ENCODE measurements at places on chromosomes 11 and 22.

GRCh38 chr11:76209375-76209972 lies 3.2 kb upstream of the WNT11 start:
- no peak for DNase-seq

GRCh38 chr11:20771681-20772080 lies 102.3 kb downstream of the NELL1 start:
- no peak for DNase-seq

- no peak for DNase-seq
These were observed 356.2 kb downstream of the METTL15 start for GRCh38 chr11:28464252-28464867.

DNA sequence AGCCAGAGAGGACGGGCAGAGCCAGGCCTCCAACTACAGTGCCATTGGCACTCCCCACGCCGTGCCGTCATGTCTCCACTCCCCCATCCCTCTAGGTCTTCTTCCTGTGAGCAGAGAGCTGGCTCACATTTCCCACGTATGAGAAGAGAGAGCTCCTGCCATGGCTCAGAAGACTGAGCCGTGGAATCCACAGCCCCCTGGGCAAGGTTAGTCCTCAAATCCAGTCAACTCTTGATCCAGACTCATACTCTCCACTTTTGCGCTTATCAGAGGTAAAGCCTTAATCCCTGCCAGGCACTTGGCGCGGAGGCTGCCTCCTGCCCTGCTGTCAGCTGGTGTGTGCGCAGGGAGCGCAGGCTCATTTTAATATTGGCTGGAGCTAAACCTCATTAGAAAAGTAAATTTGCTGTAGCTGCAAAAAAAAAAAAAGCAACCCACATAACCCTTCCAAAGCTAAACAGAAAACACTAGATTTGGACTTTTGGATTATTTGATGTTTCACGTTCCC lies 4.7 kb downstream of the B3GAT1 start:
- no peak for DNase-seq

DNA sequence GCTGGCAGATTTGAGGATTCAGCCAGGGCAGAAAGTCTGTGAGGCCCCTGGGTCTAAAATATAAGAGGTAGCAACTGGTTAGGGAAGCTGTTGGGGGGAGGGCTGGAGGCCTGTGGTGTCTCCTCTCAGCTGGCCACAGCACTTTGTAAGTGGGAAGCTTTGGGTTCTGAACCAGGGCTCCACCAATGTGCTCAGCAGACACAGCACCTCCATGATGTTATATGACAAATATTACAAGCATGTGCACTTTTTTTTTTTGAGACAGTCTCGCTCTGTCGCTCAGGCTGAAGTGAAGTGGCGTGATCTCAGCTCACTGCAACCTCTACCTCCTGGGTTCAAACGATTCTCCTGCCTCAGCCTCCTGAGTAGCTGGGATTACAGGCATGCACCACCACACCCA lies 8.0 kb downstream of the ARHGAP1 start:
- no peak for DNase-seq

- peak; percentile 10 for DNase-seq
These were observed 18.9 kb downstream of the COPB1 start for GRCh38 chr11:14480716-14481115.

GRCh38 chr11:43392713-43393112 lies 34.0 kb downstream of the TTC17 start:
- DNase-seq = peak; percentile 60

- DNase-seq = no peak
These were observed 568.7 kb downstream of the ETS1 start for GRCh38 chr11:128018692-128019091.

All from activated CD4-positive, alpha-beta T cell treated with anti-CD3 and anti-CD28 coated beads, Interleukin-2, amount 50 U/mL, for 16 hours (primary cell).